ENCODE measurements at places on chromosomes 13 and 19.

- DNase-seq = no peak
These were observed 84.8 kb downstream of the ING1 start for GRCh38 chr13:110798081-110798994.

DNA sequence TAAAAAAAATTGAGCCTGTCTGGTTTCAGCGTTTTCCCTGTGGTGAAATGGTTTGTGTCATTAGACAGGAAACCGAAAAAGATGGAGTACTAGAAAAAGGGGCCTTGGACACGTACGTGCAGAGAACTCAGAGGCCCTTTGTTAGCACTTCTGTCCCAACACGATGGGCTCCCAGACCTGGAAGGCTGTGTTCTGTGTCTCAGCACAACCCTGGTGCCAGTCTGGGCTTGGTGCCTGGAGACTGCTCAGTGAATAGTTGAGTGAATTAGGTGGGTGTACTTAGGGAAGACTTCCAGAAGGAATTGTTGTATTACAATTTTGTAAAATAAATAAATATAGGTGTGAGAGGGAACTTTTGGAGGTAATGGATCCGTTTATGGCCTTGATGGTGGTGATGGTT, 8.7 kb downstream of the ZNF71 start:
- DNase-seq = peak; percentile 29

DNA sequence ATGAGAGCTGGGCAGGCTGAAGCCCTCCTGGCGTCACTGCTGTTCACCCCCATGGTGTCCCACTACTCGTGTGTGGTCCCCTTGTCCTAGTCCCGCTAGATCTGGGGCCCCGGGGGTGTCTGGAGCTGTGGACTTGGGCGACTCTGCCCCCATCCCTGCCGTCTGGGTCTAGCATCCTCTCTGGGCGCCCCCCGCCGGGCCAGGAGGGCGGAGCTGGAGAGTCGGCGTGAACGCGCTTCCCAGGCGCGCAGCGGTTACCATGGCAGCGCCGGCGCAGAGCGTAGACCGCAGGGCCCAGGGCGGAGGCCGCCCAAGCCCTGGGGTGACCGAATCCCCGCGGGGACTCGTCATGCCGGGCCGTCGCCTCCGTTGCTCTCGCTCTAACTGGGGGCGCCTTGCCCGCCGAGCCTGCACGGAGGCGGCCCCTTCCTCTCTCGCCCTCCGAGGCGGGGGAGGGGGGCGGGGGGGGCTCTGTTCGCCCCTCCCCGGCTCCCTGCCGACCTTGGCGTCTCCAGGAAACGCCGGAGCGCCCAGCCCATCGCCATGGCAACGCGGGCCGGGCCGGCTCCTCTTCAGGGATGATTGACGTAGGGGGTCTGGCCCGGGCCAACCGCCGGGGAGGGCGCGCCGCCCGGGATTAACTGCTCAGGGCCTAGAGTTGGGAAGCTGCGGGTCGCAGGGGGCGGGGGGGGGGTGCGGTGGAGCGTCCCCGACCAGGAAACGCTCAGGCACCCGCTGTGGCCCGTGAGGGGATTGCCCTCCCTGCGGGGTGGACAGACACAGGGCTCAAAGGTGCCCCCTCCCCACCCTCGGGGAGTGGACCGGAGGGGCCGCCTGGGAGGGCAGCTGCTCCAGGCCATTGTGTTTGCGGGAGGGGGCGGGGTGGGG, 8.9 kb downstream of the ISYNA1 start:
- no peak for DNase-seq

GRCh38 chr19:16175954-16176353, 2.6 kb upstream of the CIB3 start:
- no peak for DNase-seq

GRCh38 chr19:12748489-12748888, 3.1 kb upstream of the BEST2 start:
- DNase-seq = no peak

- DNase-seq = no peak
These were observed 3.0 kb downstream of the KCTD12 start for GRCh38 chr13:76883236-76883635.

- DNase-seq = peak; percentile 19
These were observed 681 bp downstream of the ZNF837 start for GRCh38 chr19:58380037-58380661.

DNA sequence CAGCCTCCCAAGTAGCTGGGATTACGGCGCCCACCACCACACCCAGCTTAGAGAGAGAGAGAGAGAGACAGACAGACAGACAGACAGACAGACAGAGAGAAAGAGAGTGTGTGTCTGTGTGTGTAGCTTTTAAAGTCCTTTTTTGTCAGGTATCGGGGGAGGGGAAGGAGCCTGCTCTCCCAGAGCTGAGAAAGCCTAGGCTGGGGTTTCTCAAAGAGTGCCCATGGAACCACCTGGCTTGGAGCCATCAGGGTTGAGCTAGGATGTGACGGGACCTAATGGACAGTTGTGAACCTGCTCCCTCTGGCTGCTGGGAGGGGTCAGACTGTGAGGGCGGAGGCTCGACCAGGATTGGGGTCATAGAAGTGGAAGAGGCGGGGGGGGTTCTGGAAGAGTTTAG, 16.6 kb downstream of the RFX1 start:
- DNase-seq = no peak

- no peak for DNase-seq
These were observed 29.5 kb downstream of the TMEM255B start for GRCh38 chr13:113788413-113789135.

DNA sequence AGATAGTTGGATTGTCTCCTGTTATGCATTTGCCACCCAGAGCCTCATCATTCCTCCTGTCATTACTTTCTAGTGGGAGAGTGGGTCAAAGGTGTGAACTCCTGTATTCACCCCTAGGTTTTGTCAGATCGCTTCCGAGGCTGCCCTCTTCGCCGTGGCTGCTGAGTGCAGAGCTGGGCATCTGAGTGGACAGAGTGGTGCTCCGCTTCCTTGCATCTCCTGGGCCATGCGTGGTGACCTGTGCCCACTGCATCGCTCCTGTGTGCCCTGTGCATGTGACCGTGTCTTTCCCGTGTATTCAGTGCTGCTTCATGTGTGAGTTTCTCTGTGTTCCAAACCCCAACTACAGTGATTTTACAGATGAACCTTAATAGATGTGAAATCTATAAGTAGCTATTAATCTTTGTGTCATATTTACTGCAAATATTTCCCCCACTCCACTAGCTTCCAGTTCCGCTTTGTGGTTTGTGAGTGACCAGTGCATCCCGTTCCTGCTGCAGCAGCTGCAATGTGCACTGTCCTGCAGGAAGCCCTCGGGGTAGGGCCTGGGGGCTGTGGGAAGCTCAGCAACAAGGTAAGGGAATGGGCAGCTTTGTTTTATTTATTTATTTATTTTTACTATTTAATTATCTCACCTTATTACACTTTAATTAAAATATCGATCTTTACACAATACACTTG, 53.1 kb downstream of the C13orf46 start:
- DNase-seq = no peak

DNA sequence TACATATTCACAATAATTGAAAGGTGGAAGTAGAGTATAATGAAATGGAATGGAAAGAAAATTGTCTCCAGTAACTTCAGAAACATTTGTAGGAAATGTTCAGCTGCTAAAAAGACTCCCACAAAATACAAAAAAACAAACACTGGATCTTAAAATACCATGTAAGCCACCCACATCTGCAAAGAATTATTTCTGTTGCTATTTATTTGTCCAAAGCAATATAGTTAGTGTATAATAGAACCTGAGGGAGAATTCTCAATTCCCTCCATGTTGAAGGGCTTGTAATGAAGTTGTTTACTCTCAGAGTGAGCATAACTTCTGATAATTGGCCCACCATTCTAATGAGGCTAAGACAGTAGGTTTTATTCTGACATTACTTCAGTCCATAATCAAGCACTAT, 37.4 kb upstream of the KLF12 start:
- no peak for DNase-seq

GRCh38 chr13:58712191-58712590, 1080.6 kb downstream of the PCDH17 start:
- DNase-seq = no peak

DNA sequence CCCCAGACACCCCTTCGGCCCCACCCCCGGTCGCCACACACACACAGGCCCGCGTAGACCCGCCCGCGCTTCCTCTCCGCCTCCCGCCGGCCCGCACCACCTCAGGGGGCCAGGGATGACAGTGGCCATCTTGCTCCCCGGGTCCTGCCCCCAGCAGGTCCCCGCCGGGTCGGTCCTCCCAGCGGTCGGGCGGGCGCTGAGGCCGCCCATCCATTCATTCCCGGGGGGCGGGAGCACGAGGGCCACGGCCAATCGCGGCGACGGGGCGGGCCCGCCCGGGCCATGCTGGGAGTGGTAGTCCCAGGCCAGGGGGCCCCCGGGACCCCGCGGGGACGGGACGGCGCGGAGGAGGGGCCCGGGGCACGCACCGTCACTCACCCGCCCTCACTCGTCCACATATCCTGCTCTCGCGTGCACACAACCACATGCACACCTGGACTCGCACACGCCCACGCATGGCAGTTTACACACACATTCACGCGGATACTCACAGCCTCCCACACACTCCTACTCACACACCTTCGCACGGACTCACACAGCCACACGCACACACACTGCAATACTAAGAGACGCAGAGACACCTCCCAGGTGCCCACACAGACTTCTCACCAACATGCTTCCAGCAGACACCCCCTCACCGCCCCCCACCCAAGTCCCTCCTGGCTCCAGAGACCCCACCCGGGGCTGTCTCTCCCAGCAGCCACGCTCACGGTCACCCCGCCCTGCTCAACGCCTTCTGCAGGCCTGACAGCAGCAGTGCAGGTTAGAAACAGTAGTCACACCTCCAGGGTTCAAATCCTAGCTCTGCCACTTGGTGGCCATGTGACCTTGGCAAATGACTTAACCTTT, at the start of gene DPF1:
Gene DPF1 (minus strand): TSS at position 209 of the 849 bp plus-strand sequence. CDS start 80 bp downstream, at position 129.
- DNase-seq = peak; percentile 79

GRCh38 chr13:38372820-38373383, 23.3 kb downstream of the UFM1 start:
- DNase-seq = no peak

DNA sequence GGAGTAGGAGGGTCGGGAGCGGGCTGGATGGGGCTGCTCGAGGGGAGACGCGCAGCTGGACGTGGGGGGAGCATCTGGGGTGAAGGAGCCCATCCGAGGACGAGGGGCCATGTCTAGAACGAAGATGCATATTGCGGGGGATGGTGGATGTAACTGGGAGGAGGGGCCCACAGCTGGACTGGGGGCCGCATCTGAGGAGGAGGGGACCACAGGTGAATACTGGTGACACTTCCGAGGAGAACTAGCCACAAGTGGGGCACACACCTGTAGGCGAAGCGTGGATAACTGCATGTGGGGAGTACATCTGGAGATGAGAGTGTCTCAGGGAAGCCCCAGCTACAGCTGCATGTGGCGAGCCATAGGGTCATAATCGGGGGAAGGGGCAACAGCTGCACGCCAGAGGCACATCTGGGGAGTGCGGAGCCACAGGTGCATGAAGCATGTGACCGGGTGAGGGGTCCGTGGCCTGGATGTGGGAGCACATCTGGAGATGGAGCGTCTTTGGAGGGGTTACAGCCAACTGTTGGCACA, 402 bp downstream of the ZSWIM9 start:
- peak; percentile 8 for DNase-seq

GRCh38 chr19:57816652-57817051, 1.9 kb upstream of the ZNF552 start:
- DNase-seq = no peak

DNA sequence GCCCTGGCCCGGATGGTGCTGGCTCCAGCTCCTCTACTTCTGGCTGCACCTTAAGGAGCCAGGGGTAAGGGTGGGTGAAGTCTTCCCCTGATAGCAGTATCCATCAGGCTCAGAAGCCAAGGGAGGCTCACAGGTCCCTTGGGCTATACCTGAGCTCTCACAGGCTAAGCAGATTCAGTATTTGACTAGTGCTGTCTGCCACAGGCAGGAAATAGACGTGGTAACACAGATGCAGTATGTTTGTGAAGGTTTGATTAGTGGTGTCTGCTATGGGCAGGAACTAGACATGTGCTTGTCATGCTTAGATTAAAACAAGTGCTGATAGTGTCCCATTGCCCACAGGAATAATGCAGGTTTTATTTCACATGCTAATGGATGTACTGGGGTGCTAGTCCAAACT, 4.0 kb downstream of the SYT5 start:
- DNase-seq = peak; percentile 21

DNA sequence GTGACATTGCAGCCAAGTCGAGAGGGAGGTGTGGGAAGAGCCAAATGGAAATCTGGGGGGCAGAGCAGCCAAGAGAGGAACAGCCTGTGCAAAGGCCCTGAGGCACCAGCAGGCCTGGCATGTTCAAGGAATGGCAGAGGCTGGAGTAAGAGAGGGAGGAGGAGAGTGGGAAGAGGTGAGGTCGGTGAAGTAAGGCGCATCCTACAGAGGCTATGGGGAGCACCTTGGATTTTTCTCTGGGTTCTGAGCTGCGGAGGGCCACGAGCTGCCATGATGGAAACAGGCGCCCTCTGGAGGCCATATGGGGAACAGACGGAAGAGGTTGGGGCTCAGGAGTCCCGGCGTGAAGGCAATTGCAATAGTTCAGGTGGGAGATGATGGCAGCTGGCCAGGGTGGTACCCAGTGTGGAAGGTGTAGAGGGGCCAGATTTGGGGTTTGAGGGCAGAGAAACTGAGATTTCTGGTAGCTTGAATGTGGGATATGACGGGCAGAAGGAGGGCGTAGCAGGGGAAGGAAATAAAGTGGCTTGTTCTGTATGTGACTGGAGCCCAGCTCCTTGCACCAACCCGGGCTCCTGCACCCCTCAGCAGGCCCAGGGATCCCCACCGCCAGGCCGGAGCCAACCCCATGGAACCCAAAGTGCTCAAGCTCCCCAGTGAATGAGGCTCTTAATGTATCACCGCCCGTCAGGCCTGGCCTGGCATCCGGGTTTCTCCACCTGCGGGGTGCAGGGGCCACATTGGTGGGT, 20.5 kb upstream of the STRN4 start:
- DNase-seq = no peak

DNA sequence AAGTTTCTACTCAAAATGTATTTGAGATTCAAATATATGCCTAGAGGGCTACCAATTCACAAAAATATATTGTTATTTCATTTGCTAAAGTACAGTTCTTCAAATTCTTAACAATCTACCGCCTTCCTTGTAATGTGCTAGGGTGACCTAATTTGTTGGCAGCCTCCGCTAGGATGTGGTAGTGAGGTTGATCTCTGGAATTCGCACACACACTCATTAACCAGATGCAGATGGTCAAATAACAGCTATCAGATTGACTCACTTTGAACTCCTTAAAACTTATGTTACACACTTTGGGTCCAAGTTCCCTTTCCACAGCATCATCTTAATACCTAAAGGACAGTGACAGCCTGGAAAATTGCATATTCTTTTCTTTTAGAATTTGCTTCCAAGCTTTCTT, 367.3 kb downstream of the DCT start:
- DNase-seq = peak; percentile 80

DNA sequence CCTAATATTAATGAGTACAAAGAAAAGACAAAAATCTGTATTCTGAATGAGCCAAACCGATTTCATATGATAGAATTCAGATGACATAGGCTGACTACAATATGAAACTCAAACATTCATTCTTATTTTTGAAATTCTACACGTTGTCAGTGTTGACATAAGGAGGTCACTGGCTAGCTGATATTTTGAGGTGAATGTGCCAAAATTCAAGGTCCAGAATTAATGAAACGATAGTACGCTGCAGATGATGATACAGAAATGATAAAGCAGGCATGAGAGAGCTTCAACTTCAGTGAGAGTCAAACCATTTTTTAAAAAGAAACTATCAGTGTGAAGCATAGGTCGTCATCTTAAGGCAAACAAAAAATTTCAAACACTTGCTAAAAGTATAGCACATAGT, 88.2 kb downstream of the FREM2 start:
- DNase-seq = no peak

GRCh38 chr13:48531416-48532255, 1.2 kb downstream of the RCBTB2 start:
- DNase-seq = peak; percentile 2

- no peak for DNase-seq
These were observed 44.6 kb upstream of the HNRNPA1L2 start for GRCh38 chr13:52597676-52598075.

- no peak for DNase-seq
These were observed 44.6 kb downstream of the GGACT start for GRCh38 chr13:100543872-100544602.
